ENCODE measurements at places on chromosomes 5 and 9.

- peak; percentile 31 for DNase-seq
Observed at GRCh38 chr5:157400741-157401495, 59.1 kb upstream of the NIPAL4 start.

- DNase-seq = no peak
Observed at GRCh38 chr9:124749284-124749683, 21.8 kb downstream of the NR6A1 start.

- DNase-seq = peak; percentile 14
Observed at GRCh38 chr5:17314907-17315471, 97.6 kb downstream of the BASP1 start.

DNA sequence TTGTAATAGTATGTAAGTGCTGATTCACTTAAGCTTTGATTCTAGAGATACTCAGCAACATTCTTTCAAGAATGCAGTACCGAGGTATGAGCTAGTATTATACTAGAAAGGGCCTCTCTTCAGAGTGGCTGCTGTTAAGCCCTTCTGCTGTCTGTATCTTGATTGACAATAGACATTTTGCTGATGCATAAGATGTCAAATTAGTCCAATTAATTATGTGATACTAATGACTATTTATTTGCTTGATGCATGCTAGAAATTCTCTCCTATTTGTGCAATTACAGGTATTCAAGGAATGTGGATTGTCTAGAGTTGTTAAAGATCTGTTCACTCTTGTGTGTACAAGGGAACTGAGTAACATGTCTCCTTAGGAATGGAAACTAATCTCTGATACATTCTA lies 92.3 kb upstream of the PTGER4 start:
- peak; percentile 49 for DNase-seq

DNA sequence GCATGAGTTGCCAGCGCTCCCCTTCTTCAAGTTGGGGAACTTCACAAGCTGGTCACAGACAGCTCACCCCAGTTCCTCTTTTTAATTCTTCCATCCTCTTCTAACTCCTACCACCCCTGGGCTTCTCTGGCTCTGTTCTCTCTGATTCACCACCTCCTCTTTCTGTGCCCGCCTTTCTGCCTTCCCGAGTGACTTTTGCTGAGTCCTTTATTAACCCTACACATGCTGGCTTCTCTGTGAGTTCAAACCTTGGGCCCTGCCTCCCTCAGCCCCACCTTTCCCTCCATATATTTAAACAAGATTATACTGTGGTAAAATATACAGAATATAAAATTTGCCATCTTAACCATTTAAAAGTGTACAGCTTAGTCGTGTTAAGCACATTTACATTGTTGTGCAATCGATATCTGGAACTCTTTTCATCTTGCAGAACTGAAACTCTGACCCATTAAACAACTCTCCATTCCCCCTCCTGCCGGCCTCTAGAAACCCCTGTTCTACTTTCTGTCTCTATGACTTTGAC lies 32.0 kb downstream of the SLC46A2 start:
- no peak for DNase-seq

- DNase-seq = peak; percentile 62
Observed at GRCh38 chr5:110377943-110378342, 348.5 kb downstream of the TMEM232 start.

- DNase-seq = no peak
Observed at GRCh38 chr9:125749287-125749935, 2.2 kb downstream of the PBX3 start.

DNA sequence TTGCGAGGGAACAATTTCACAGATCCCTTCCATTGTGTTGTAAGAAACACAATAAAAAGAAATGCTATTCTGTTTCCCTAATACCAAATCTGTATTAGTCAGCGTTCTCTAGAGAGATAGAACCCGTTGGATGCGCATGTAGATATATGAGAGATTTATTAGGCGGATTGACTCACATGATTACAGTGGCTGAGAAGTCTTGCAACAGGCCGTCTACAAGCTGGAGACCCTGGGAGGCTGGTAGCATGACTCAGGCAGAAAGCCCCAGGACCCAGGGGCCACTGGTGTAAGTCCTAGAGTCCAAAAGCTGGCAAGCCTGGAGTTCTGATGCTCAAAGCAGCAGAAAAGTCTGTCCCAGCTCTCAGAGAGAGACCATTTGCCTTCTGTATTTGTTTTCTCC lies 18.4 kb upstream of the IL17B start:
- peak; percentile 97 for DNase-seq

GRCh38 chr9:27628311-27628710 lies 55.0 kb upstream of the C9orf72 start:
- no peak for DNase-seq

GRCh38 chr5:160747987-160748386 lies 104.0 kb downstream of the ATP10B start:
- DNase-seq = no peak

DNA sequence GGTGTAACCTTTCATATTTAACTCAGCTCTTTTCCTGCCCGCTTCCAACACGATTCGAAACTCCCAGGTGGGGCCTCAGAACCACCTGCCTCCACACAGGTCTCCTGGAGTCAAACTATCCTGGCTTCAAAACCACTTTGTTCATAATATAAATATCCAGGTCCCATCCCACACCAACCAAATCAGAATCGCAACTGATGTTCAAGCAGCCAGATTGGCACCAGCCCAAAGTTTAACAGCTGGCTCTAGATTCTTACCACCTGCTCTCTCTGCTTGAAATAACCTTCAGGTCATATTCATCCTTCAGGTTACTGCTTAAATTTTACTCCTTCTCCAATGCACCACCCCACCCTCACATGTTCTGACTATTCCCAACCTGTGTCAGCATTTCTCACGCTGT lies 231.4 kb upstream of the TRPM3 start:
- no peak for DNase-seq

DNA sequence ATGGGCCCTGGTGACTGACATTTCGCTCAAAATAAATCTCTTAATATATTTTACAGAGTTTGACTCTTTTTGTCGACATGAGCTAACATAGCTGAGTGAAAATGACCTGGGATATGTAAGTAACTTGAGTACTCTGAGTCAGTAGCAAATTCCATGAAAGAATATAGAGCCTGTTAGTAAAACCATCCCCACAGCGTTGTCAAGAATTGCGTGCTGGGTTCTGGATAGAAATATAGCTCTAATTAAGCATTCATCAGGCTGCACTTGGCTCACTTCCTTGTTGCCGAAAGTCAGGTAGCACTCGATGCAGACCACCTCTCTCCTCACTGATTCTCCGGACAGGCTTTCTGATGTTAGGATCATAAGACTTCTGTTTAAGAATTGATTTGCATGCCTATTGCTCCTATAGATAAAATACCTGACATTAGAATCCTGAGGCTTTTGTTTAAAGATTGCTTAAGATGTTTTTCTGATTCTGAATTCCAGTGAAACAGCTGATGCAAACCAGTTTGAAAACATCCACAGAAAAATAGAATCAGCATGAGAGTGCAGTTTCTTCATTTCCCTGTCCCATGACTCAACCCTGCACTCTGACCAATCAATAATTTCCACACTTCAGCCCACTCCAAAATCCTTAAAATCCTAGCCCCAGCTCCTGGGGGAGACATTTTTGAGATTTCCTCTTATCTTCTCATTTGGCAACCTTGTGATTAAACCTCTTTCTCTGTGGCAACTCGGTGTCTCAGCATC lies 310.6 kb downstream of the DIRAS2 start:
- DNase-seq = peak; percentile 78

DNA sequence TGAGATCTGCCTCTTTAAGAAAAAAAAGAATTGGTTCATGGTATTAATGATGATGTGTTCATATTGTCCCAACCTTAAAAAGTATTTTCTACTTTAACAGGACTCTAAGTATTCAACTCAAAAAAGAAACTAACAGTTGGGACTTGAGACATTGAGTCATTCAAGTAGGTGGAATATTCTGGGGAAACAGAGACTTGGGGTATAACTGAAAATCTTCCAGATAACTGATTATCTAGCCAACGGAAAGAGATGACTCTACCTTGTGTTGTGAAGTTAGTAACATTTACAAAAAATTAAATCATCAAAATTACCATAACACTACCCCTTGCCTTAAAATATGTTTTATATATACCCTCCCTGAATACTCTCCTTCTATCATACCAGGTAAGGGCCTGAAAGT lies 19.1 kb downstream of the OXCT1 start:
- no peak for DNase-seq

DNA sequence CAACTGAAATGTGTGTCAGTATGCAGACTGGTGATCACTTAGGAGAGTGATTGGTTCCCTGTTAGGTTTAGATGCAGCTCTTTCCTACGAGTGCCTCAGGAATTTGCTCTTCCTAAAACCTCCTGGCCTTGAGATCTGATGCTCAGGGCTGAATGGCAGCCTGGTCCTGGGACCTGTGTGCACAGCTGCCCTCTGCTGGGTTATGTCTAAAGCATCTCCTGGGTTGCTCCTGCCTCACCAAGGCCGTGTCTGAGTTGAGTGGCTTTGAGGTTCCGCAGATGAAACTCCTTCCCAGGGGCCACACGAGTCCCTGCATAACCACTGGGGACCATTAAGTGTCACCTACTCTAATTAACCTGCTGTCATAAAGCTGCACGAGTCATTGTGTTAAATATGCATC lies 59.5 kb downstream of the MVB12B start:
- peak; percentile 54 for DNase-seq

GRCh38 chr5:141039517-141039916 lies 11.7 kb upstream of the PCDHB1 start:
- no peak for DNase-seq

- no peak for DNase-seq
Observed at GRCh38 chr9:14435871-14436270, 121.9 kb upstream of the NFIB start.

DNA sequence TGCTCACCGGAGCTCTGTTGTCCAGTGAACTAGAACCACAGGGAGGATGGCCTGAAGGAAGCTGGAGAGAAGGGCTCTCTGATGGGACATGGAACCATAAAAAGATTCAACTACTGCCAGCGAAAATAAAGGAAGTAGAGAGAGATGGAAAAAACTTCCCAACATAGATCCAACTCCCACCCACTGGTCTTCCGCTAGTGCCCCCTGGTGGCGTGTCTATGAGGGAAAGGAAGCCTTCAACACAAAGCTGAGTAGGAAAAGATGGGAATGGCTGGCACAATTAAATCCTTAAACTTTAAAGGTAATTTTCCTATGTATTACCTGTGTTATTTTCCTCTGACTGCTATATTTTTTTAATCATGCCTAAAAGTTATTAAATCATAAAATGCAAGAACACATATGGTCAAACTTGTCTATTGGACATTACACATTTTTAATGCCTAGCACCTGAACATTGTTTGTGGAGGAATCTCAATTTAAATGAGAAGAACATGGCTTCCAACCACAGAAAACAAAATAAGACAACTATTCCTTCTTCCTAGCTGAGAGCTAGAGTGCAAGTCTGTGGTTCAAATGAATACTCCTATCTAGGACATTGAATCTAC lies 51.5 kb downstream of the CEP120 start:
- peak; percentile 26 for DNase-seq

GRCh38 chr5:99553211-99553810 lies 624.5 kb upstream of the CHD1 start:
- no peak for DNase-seq

- DNase-seq = peak; percentile 44
Observed at GRCh38 chr9:123551734-123552133, 195.7 kb downstream of the CRB2 start.

GRCh38 chr9:27196383-27196782 lies 87.4 kb downstream of the TEK start:
- DNase-seq = no peak

DNA sequence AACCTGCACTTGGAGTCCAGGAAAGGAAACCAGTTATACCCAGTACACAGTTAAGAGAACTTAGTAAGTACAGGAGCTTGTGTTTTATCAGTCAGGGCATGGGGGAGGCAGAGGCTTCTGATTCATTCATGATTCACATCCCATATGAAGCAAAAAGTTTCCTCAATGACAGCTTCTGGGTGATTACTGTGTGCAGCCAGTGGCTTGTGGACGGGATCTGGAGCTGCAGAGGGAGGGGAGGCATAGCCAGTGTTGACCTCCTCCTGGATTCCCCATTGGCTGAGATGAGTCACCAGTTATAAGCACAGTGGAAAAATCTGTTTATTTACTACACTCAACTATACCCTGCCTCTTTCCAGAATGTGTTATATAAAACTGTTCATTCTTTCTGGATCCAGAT lies 17.7 kb downstream of the IL31RA start:
- peak; percentile 96 for DNase-seq

DNA sequence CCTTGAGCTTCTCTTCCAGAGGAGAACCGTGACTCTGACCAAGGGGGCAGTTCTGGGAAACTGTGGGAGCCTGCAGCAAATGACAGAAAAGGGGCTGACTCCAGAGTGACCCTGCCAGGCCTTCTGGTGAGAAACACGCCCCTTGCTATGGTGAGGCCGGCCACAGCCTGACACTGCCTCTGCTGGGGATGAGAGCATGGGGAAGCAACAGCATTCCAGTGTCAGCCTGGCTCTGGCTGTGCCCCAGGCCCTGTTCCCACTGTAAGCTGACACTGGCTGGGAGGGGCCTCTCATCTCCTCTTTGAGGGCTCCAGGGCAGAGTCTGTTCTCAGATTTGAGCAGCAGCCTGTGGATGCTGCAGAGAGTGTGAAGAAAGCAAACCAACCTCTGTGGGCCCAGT lies 180.0 kb upstream of the IL12B start:
- DNase-seq = peak; percentile 95

DNA sequence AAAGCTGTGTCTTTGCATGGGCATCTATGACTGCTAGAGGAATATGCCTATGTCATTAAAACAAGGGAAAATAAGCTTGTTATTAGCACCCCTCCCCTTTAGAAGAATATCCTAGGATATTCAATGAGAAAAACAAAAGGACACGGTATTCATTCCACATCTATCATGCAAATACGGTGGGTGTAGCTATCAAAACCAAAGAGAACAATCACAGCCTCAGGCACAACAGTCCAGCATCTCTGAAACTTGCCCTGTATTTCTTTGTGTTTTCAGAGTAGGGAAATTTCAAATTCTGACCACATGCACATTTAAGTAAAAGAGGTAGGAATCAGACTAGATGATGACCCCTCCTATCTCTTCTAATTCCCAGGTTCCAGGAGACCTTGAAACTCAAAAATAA lies 209.9 kb downstream of the EFNA5 start:
- DNase-seq = no peak

DNA sequence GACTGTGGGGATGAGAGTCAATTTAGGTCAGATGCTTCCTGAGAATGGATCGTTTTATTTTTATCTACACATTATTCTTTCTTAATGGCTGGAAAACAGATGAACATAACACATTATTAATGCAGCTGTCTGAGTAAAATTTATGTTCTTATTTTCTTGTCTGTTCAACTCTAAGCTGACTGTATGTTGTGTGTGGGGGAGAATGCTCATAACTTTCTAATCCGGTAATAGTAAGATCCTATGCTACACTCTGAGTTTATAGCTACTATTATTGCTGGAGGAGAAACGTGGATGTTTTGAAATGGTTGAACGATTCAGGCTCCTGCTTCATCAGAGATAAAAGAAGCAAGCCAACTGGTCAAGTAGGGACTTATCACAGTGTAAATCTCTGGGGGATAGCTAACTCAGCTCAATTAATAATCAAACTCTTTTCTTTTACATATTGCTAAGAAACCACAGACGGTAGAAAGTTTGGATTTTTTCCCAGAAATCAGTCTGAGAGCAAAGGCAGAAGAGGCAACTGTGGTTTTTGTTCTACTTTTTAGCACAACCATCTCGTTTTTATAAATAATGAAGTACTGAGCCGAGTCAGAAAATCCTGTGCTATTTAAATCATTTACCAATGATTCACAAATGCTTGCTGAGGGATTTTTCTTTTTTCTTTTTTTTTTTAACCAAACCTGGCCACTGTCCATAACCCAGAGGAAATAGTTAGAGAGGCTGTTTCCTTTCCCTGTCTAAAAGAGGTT lies 265.0 kb upstream of the FAM174A start:
- DNase-seq = peak; percentile 51
